ENCODE measurements at places on chromosomes 2 and 18.
A peak's percentile ranks its signal among the peaks of the same experiment; 100 is the strongest.

DNA sequence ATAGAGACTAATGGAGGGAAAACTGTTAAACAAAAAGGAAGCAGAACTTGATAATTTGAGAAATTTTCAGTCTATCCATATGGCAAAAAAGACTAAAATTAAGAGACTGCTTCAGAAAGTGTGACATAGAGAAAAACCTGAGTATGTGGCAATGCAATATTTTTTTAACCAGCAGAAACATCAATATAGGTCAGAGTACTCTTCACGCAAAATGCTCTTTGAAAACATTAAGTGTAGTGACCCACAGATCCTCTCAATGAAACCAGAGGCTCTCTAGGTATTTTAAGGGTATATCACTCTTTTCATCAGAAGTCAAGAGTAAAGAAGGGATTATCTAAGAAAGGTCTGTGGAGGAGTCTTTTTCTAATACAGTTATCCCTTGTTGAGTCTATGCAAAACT is 1394.8 kb downstream of the DSC3 start:
- DNase-seq, result no peak

DNA sequence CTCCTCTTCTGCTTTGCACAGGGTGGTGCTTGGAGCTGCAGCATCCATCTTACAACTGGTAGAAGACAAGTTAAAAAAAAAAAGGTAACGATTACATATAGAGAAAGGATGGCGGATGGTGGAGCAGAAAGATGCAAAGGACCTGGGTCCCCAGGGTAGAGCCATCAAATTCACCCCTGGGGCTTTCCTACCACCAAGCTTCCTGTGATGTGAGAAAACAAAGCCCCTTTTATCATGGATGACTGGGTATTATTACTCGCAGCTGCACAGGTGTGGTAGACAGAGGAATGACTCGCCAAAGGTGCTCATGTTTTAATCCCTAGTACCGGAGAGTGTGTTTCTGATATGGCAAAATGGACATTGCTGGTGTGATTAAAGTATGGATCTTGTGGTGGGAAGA is 1.3 kb upstream of the ACOXL start:
- no peak for DNase-seq

DNA sequence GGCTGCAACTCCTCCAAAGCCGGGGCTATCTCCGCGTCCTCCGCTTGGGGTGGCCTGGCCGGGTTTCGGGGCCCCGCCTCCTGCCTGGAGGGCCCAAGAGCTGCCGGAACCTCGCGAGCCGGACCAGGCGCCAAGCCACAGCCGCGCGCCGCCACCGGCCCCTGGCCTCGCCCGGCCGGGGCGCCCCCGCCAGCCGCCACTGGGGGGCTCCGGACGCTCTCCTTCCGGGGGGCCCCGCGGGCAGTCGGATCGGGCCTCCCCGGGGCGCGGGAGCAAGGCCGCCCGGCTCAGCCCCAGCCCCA is 17.4 kb upstream of the HAAO start:
- peak; percentile 87 for DNase-seq

GRCh38 chr2:213934560-213934959 is 476.3 kb upstream of the VWC2L start:
- peak; percentile 15 for DNase-seq

DNA sequence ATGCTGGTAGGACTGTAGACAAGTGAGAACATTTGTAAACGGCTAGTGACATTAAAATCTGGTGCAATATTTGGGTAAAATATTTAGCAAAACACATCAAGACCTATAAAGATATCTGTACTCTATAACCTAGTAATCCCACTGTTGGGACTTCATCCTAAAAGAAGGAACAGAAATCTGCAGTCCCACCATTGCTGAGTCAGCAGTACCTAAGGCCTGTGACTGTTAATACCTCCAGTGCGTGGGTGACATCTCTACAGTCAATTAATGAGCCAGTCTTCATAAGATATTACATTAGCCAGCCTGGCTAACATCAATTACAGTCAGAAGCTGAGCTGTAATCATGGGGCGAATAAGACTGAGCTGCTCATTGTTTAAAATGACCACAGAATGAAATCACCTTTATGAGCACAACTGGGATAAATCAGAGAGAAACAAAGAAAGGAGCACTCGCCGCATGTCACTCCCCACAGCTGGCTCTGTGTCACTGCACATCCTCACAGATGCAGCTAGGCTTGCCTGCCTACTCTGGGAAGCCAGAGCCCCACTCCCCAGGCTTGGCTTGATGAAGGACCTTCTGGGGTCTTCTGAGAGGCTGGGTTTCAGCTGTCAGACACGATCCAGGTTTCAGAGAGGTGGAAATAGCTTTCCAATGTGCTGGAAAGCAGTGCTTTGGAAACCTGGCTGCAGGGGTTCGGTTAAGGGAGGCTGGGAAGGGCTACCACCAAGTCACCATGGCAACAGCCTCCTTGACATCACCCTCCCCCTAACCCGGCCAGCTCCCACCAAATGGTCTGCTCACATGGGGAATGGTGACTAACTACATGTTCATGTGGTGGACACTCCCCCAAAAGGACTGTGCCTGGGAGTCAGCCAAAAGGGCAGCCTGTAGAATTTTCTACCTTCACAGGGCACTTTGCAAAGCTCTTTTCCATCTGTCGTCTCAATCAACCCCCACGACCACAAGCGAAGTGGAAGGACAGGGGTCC is 145.0 kb downstream of the ZBTB7C start:
- peak; percentile 46 for DNase-seq

DNA sequence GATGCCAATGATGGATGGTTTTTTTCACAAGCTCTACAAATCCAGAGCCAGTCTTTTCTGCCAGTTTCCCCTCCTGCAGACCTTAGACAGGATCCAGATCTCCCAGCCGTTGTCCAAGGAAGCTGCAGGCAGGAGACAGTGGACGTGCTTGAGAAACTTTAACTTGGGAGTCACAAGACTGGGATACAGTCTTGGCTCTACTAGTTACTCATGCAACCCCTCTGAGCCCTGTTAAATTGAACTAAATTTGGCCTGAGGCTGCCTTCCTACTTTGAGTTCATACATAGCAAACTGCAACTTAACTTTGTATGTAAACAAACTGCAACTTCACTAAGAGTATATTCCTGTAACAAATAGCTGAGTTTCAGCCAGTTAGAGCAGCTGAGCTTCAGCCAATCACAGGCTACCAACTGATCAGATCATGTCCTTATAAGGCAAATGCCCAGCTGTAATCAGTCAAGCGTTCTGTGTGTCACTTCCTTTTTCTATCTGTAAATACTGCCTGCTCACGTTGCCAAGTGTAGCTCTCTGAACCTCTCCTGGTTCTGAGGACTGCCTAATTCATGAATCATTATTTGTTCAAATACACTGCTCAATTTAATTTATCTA is 140.9 kb downstream of the CAPN13 start:
- DNase-seq, result peak; percentile 83

- no peak for DNase-seq
Observed at GRCh38 chr2:120949957-120950590, 214.4 kb downstream of the GLI2 start.

- no peak for DNase-seq
Observed at GRCh38 chr2:229553091-229553490, 161.3 kb downstream of the DNER start.

DNA sequence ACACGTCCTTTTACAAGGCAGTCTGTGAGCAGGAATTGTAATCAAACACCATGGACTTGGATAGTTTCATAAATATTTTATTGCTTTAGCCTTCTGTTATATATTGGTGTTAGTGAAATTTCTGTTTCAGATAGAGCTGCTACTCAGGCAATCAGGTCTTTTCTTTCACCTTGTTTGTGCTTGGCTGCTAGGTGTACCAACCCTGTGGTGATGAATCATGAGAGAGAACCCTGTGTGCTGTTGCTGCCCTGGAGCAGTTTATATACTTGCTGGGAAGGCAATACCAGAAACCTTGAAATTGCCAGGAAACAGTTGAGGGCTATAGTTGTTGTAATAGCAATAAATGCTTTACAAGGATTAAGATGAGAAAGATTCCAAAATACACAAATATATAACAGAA is 84.5 kb downstream of the FSHR start:
- DNase-seq, result no peak

DNA sequence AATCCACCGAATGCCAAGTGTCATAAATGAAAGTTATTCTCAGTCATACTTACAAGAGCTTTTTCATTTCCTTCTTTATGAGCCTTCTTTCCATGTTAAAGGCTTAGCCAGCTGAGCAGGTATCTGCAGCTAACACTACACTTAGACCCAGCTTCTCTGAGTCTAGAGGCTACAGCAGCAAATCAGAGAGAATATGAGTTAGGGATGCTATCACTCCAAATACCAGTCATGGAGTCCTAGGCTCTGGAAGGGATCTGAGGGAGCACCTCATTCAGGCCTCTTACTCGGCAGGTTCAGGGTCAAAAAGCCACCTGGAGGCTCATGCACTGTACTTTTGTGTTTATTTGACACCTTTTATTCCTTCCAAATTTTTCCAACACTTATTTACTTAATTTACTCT is 2.9 kb downstream of the C2orf80 start:
- no peak for DNase-seq

DNA sequence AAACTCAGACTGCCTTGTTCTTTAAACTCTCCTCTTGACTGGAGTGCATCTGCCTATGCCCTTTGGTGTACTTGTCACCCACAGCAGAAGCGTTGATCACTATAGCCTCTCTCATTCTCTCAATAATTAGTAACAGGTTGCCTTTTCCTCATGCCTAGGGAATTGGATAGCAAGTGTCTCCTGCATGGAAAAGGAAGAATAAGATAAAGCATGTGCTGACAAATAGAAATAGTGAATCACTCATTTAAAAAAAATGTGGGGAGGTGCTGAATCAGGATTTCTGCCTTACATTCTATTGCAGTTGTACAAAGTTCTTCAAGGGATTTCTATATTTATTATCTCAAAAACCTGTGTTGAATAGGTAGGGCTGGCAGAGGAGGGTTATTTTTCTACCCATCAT is 323.0 kb downstream of the TXNL1 start:
- DNase-seq, result peak; percentile 16

- DNase-seq, result no peak
Observed at GRCh38 chr2:23122681-23123215, 262.2 kb upstream of the KLHL29 start.

DNA sequence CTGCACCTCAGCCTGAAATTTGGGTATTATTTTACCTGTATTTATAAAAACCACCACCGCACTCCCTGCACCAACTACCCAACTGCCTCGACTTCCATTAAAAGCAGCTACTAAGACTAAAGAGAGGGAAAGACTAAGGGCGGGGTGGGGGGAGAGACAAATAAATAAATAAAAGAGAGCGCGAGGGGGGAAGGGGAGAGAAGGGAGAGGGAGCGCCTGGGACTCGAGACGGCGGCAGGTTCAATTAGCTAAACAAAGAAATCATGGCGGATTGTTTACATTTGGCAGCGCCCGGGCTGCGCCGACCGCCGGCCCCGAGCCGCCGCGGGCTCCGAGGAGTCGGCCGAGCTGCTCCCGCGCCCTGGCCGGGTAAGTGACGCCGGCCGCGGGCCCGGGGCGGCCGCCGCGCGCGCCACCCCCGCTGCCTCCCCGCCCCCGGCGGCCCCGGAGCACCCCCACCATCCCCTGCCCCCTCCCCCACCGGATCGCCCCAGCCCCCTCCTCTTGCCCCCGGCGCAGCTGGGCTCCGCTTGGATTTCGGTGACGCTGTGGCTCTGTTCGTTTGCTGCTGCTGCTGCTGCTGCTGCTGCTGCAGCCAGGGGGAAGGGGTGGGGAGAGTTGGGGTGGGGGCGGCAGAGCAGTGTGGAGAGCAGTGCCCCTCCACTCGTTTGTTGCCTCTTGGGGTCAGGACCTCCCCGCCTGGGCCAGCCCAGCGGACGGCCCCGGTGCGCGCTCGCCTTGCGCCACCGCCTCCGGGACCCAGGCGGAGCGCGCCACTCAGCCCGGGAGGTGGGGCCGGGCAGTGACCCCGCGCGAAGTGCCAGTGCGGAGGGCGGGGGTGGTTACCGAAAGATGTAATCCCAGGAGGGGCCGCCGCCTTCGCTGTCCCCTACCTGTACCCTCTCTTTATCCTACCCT is 187.2 kb upstream of the FANCL start:
- DNase-seq, result no peak

GRCh38 chr2:38483776-38484501 is 106.9 kb upstream of the ATL2 start:
- DNase-seq, result no peak

- DNase-seq, result no peak
Observed at GRCh38 chr2:101175991-101176390, 24.8 kb upstream of the TBC1D8 start.

DNA sequence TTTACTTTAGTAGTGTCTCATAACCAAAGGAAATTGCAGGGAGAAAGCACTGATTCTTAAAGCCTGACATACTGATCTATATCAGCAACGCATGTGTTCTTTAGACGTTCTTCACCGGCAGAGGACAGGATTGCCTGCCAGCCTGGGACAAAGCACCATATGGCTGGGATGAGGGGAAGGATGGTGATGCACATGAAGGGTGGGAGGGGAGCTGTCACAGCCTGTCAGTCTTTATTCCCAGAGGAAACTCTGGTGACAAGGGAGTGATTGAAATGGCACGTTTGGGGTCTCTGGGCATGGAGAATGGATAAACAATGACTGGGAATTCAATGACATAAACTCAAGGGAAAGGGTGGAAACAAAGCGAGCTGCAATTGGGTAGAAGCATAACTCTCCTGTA is 808.1 kb downstream of the DCC start:
- DNase-seq, result no peak

DNA sequence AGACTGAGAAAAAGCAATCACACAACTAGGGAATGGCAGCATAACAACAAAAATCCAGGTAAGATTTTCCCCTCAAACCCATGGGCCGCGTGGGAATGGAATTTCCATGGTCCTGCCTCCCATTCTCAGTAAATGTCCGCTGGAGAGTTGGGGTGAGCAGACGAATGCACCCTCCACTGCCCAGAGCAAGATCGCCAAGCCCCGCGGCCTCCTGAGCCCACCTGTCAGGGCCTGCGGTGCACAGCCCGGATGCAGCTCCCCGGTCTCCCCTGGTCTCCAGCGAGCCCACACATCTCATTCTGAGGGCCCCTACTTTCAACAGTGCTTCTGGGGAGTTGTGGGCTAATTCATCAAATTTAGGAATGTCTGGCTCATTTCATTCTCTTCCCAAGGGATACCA is 327.4 kb upstream of the HS6ST1 start:
- DNase-seq, result no peak

DNA sequence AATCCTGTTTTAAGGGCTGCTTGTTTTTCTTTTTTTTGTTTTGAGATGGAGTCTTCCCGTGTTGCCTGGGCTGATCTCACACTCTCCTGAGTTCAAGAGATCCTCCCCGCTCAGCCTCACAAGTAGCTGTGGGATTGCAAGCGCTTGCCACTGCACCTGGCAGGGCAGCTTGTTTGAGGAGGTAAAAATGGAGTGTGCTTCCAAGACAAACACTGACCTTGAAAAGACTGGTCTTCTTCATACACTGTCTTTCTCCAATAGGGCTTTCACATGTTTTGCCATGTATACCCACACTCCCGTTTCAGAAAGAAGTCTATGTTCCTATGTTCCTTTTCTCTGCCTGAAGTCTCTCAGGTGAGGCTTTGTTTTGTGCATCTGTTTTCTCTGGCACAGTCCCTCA is 32.6 kb upstream of the LDAH start:
- no peak for DNase-seq

DNA sequence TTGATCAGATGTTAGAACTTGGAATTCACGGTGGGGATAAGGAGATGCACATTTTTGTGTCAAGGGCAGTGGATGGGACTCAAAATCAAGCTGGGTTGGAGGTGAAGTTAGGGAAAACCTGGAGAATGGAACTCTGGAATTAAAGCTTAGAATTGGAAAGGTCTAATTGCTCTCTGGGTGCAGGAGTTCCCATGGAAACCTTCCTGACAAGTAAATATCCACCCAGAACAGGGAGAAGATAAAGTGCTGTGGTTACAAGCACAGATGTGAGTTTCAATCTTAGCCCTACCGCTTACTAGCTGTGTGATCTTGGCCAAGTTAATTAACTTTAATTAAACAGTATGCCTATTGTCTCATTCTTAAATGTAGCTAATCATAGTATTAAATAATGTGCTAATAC is 71.3 kb upstream of the TCF7L1 start:
- DNase-seq, result no peak

All from RKO (cell line).